AG04449 (cell line): ENCODE measurements at places on chromosomes 2 and 18.

GRCh38 chr2:27212626-27213471 lies 781 bp upstream of the SLC5A6 start:
- DNase-seq = no peak

- peak; percentile 78 for DNase-seq
Observed at GRCh38 chr2:145095641-145096435, 575.9 kb upstream of the ZEB2 start.

- DNase-seq = no peak
Observed at GRCh38 chr2:45083175-45083574, 73.9 kb upstream of the SIX2 start.

- no peak for DNase-seq
Observed at GRCh38 chr2:78439122-78439521, 586.4 kb upstream of the REG3G start.

GRCh38 chr2:135212757-135213156 lies 160.7 kb downstream of the RAB3GAP1 start:
- no peak for DNase-seq

- no peak for DNase-seq
Observed at GRCh38 chr2:129748250-129748649, 231.2 kb upstream of the RAB6C start.

DNA sequence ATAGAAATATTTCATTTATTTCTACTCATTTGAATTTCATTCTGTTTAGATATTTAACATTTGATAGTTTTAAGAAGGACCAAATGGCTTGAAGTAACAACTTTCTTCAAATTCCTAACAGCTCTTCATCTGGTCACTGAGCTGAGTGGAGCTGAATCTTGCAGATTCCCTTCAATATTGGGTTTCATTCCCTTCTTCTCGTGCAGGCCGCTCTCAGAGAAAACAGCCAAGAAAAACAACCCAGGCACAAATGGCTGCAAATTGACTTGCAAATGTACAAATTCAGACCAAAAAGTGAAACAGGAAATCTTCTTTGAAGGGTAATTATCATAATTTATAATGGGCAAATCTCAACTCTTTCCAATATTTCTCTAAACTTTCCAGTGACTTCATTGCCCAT lies 30.3 kb upstream of the GCG start:
- no peak for DNase-seq

DNA sequence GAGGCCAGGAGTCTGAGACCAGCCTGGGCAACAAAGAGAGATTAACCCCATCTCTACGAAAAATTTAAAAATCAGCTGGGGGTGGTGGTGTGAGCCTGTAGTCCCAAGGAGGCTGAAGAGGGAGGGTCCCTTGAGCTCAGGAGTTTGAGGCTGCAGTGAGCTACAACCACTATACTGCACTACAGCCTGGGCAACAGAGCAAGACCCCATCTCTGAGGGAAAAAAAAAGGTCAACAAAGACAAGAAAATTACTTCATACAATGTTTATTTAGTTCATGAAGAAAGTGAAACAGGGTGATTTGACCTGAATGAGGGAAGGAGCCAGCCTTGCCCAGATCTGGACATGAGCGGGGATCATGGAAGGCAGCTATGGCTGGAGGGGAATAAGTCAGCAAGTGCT lies 59.1 kb downstream of the TMEM163 start:
- no peak for DNase-seq

DNA sequence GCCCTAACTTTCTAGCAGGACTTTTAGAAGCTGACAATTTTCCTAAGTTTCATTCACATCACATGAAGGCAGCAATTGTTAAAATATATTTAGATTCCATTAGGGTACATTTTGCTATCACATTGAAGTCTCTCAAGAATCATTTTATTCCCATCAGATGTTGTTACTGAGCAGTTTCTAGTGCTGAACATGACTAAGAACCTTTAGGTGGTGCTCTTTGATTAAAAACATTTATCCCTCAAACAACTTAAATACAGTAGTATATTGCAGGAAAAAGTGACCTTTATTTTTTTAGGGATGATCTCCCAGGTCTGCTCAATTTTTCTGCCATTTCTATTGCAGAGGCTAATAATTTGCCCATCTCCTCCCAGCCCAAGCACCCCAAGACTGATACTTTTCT lies 22.9 kb upstream of the NARS1 start:
- DNase-seq = no peak

GRCh38 chr2:105517814-105518705 lies 119.2 kb upstream of the FHL2 start:
- DNase-seq = peak; percentile 19

- no peak for DNase-seq
Observed at GRCh38 chr2:10993001-10993481, 81.3 kb downstream of the KCNF1 start.

DNA sequence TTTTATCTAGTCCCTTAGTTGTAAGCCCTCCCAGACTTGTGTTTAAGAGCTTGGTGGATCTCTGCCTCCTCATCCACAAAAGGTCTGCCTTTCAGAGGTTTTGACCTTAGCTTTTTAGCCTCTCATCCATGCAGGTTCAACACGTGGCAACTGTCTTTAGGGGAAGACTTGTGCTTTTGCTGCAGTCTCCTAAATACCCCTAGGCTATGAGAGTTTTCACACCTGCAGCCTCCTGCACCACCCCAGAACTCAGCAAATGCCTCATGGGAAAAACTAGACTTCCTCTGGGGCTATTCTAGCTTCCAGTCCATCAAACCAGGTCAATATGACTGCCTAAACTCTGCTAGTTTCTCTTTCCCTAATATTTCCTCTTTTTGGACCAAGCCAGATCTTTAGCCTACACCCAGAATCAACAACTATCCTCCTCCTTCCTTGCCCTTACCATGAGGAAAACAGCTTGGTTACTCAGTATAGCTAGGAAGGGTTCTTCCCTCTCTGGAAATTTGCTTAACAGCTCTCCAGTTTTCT lies 132.3 kb upstream of the RIOK3 start:
- DNase-seq = no peak

- no peak for DNase-seq
Observed at GRCh38 chr2:111127351-111127750, 6.6 kb downstream of the BCL2L11 start.

DNA sequence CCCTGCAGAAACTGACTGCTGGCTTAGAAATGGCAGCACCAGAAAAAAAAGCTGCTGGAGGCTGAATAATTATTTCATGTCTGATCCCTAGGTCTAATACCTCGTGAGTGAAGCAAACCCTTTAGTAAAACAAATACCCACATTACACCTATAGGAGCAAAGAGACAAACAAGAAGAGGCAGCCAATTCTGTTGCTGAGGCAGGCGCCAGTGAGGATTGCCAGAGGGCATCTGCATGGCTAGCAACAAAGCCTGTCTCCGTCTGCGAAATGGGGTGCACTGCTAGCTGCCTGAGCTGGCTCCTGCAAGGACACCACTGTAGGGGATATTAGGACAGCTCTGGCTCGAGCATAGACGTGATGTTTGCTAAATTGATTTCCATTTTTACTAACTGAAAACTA lies 509.7 kb downstream of the TDRD15 start:
- DNase-seq = no peak

- DNase-seq = no peak
Observed at GRCh38 chr18:31105733-31106132, 3.5 kb upstream of the DSC2 start.

DNA sequence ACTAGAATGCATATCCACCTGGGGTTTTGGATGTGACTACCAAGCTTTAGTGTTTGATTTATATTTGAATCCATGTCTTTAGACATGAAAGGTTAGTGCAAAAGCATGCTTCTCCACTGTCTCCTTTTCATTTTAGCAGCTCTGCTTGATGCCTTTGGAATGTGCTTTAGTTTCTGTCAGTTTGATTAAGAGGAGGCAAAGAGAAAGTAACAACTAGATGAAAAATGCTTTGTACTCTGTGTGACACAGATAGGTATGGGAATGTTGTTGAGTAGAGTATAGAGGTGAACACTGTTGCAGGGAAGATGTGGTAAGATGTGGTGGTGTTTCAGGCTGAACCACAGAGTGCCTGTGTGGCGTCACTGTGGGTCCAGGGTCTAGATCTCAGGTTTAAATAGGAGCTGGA lies 19.8 kb downstream of the PIK3C3 start:
- DNase-seq = no peak

GRCh38 chr2:213237251-213237650 lies 47.0 kb upstream of the SPAG16 start:
- DNase-seq = no peak

GRCh38 chr2:173797586-173798263 lies 167.4 kb downstream of the SP3 start:
- DNase-seq = no peak

GRCh38 chr2:38692636-38693318 lies 26.9 kb downstream of the GALM start:
- no peak for DNase-seq

DNA sequence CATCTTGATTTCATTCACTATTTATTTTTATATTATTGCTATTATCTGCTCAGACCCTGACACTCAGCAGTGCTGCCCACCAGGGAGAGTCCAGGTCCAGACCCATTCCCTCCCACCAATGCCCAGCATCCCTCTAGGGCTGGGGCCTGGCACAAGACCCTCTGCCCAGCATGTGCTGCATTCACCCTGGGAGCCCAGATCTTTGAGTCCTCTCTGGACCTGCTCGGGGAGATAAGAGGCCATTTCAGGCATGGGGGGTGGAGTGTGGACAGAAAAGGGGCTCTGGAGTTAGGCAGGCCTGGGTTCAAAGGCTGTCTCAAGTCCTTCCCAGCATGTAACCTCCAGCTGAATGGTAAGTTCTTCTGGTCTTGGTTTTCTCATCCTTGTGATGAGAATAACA lies 209.6 kb downstream of the CYP26B1 start:
- DNase-seq = no peak

- no peak for DNase-seq
Observed at GRCh38 chr18:52452427-52452826, 112.4 kb downstream of the DCC start.

- DNase-seq = no peak
Observed at GRCh38 chr18:32026491-32027086, 8.0 kb downstream of the RNF125 start.

- DNase-seq = no peak
Observed at GRCh38 chr2:109523536-109524361, 90.0 kb downstream of the SEPTIN10 start.

DNA sequence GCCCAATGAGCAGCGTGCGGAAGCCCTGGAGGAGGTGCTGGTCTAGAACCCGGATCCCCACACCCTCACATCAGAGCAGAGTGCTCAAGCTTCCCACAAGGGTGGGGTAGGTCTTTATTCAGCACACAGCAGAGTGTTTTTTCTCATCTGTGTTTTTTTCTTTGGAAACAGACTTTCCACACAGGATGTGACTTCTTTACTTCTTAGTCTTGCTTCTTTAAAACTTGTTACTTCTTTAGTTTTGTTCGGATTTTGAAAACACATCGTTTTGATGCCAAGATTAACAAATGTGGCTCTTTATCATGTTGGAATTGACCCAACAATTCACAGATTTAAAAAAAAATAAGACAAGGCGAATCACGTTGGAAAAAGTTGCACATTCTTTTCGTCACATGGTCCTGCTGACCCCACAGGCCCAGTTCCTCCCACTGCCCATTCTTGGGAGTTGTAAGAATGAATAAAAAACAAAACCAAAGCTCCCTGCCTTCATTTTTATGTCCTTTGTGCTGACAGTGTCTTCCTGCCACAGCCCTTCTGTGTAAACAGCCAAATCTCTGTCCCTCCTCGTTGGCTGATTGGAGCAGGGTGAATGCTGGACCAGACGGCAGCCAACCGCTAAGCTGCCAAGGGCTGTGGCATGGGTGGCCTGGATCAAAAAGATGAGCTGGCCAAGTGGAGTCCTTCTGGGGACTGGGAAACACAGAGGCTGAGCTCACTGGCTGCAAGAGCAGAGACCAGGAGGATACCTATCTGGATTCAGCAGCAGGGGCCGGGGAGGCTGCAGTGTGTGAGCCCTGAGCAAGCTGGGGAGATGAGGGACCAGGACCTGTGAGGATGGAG lies 81.6 kb downstream of the TWIST2 start:
- DNase-seq = no peak

- no peak for DNase-seq
Observed at GRCh38 chr2:233434666-233435330, 80.5 kb downstream of the DGKD start.

DNA sequence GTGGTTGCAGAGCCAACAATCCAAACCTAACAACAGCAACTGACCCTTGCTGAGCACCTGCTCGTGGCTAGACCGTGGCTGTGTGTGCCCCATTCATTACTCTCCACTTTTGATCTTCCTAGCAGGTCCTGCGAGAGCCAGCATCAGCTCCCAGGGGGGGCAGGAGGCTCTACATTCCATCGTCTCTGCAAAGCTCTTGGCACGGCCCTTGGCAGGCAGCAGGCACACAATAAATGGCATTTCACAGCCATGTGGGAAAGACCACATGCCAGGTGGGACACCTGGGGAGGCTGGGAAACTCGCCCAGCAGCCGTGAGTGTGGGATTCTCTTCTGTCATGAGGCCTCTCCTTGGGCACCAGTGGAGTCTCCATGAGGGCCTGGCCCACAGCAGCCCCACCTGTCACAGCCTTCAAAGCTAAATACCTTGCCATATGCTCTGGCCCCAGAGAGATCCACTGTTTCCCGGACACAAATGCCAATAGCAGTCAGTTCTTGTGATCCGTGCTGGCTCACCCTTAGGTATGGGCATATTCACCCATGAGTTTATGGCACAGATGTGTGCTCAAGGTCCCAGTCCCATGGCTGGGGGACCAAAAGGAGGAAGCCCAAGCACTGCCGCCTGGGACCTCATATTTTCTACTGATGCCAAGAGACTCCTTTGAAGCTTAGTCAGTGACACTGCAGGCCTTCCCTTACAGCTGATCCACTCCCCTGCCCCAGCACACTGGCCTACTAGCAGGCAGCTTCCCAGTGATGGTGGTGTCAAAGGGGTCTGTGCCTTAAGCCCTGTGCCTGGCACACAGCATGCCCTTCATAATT lies 6.8 kb upstream of the TEX51 start:
- DNase-seq = no peak
